ENCODE measurements at places on chromosomes 5 and 9.

- DNase-seq: no peak
Observed at GRCh38 chr5:36523926-36524325, 82.5 kb upstream of the SLC1A3 start.

GRCh38 chr5:122473138-122473843 is 161.3 kb downstream of the SNCAIP start:
- DNase-seq: no peak

DNA sequence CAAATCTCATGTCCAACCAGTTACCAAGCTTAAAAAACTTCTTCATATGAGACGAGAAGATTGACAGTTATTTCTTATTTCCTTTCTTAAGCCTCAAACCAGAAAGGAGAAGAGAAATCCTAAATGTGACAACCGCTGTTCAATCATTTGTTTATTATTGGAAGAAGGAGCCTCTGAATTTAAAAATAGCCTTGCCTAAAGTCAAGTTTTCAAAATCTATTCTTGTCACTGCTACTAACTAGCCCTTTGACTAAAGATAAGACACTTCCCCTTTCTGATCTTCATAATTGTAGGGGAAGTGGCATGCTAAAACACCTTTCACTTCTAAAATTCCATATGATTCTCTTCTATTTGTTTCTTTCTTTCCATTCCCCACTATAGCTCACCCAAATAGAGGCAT is 106.2 kb upstream of the EMB start:
- no peak for DNase-seq

GRCh38 chr5:132677191-132677590 is 3.4 kb downstream of the IL4 start:
- DNase-seq: peak; percentile 15

- DNase-seq: no peak
Observed at GRCh38 chr5:118946138-118946800, 42.1 kb downstream of the DTWD2 start.

- no peak for DNase-seq
Observed at GRCh38 chr9:135310134-135310533, 169.4 kb upstream of the PPP1R26 start.

- DNase-seq: peak; percentile 88
Observed at GRCh38 chr5:77995793-77996409, 219.8 kb upstream of the TBCA start.

DNA sequence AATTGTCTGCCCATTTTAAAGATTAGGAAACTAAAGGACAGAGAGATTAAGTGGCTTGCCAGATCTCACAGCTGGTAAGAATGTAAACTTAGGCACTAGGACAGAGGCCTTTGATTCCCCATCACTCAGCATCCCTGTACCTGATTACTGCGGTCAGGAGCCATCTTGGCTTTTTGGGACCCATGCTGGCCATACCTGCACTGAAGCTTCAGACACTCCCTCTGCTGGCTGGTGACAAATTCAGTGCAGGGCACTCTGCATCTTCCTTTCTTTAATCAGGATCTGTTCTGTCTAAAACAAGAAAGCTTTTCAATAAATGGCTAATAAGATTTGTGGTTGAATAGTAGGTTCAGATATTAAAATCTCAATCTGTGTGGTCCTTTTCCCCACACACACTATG is 215.5 kb upstream of the RORB start:
- DNase-seq: no peak

DNA sequence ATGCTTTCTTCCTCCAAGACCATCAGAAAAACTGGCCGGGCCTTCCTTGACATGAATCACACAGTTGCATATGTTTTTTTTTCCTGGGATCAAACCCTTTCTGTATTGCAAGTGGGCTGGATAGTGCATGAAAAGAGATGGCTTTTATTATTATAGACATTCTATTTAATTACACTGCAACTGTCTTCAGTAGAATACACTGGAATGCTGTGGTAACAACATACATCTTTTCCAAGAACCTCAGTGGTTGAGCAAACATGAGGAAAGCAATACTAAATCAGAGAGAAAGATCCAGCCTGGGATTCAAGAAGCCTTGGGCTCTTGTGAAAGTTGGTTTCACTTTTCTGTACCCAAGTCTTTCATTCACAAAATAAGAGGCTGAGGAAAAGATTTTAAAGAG is 193.0 kb downstream of the DMAC1 start:
- no peak for DNase-seq

DNA sequence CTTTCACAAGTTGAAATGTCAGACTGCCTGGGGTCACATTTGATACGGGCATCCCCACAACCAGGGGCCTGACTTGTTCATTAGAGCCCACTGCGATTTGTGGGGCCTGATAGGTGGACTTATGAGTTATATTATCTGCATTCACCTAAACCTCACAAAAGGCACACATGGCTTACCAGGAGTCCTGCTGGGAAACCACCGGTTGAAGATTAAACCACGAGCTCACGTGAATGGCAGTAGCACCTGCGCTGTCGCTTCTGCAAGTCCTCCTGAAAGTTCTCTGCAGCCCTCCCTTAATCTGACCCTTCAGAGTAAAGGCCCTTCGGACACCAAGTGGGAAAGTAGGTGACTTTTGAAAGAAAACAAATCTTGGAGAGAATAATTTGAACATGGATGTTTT is 68.9 kb downstream of the PPIC start:
- no peak for DNase-seq

DNA sequence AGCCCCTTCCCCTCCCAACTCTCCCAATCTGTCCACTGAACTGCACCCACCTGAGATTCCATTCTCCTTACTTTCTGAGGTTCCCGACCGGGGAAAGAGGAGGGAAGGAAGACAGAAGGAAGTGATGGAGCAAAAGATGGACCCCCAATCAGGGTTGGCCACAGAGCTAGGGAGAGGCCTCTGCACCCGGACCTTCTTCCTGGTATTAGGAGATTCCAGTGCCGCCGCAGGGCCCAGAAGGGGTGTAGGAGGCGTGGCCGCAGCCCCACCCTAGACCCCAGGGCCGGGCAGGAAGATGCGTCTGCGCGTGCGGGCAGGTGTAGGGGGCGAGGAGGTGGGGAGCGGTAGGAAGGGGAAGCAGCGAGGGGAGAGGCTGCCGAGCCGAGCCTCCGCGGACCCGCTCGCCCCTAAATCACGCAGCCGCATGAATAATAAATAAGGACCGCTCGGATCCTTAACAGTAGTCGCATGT is 104.2 kb upstream of the MVB12B start:
- no peak for DNase-seq

GRCh38 chr9:33714989-33715388 is 80.4 kb upstream of the PRSS3 start:
- DNase-seq: no peak

DNA sequence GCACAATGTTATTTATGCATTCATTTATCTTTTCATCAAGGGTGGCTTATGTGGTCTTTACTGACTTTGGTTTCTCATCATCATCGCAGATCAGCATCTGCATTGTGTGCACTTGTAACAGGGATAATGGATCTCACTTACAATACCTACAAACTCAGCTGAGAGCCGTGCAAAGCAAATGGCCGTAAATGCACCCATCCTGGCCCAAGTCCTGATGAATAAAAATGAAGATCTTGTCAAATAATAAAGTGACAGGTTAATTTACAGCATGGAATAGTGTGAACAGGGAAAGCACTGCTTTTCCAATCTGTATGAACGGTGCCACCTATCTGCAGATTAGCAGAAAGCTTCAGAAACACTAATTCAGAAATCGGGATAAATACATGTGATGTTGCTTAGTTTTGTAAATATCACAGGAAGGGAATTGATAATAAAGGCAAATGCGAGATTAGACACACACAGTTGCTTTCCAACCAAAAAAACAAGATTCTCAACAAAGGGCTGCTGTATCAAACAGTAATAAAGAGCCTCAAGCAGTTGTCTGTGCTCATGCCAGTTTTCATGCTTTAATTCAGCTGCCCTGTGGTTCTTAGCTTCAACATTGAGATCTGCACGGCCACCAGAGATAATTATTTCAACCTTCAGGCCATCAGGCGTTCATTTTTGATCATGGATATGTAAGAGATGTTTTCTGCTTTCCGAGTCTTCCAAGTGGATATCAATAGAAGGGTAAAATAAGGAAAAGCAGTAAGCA is 153.4 kb upstream of the POU5F2 start:
- peak; percentile 89 for DNase-seq

DNA sequence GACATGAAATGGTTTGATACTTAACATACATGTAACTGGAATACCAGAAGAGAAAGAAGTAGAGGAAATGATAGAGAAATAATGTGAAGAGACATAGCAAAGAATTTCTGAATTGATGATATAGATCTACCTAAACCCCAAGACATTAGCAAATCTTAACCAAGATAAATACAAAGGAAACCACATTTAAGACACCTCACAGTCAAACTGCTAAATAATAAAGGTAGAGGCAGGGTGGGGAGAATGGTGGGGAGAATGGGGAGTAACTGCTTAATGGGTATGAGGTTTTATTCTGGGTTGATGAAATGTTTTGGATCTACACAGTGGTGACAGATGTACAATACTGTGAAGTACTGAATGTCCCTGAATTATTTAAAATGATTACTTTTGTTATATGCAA is 17.5 kb downstream of the CARNMT1 start:
- DNase-seq: no peak

DNA sequence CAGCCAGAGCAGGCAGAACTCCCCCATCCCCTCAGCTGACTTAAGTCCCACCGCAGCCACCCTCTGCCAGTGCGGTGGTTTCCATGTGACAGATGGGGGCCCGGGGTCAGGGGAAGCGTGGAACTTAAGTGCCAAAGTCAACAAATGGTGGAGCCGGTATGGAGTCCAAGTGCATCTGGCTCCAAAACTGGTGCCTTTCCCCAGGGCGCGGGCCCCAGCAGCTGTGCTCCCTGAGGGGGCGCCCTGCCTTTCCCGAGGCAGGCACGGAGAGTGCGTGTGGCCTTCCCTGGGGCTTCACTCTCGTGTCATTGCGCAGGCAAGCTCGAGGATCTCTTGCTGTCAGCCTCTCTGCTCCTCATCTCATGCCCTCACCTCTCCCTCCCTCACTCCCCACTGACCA is 33.8 kb downstream of the SLC46A2 start:
- no peak for DNase-seq

DNA sequence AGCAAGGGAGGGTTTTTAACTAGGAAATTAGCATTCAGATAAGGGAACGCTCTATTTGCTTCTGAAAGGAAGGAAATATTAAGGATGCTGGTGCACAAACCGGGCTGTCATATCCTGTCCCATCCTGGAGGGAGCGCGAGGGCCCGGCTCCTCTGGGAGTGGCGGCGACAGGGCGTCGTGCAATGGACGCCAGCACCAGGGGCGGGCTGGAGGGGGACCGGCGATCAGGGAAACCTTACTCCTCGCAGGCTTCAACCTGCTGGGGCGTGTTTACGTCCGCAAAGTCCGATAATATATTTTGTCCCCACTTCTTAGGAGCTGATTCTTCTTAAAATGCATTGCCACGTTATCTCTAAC is 197.1 kb upstream of the TBCA start:
- DNase-seq: no peak

GRCh38 chr5:143398053-143398355 is 5.5 kb downstream of the NR3C1 start:
- no peak for DNase-seq

DNA sequence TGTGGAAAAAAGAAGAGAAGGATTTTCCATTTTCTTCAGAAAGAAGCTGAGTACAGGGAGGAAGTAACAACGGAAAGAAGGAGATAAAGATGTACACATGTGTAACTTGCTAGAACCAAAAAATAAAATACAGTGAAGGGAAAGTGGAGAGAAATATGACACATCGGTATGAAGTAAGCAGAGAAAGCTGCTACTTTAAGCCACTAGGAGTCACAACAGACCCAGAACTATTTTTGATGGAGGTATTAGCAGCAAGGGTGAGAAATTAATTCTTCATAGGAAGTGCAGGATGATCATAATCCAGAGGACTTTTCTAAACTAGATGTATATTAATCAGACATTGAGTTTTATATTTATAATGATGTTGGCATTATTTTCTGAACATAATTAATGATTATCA is 88.5 kb downstream of the FAM174A start:
- DNase-seq: peak; percentile 3

- DNase-seq: no peak
Observed at GRCh38 chr9:68706363-68707201, 1.5 kb downstream of the PIP5K1B start.

DNA sequence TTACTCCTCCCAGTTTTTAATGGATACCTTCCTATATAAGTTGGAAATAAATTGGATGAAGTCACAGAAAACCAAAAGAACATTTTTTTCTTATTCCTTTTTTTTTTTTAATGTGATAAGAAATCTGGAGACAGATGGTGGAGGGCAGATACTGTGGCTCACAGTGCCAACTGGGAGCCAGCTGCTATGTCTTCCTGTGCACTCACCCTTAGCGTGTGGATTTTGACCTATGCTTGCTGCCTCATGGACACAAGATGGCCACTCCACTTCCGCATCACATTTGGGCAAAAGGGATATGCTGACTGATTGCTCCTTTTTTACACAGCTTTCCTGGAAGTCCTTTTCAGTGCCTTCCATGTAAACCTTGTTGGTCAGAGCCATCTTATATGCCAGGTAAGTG is 342.6 kb downstream of the MAN2A1 start:
- no peak for DNase-seq

- DNase-seq: no peak
Observed at GRCh38 chr5:1642221-1642620, 118.5 kb upstream of the LPCAT1 start.

DNA sequence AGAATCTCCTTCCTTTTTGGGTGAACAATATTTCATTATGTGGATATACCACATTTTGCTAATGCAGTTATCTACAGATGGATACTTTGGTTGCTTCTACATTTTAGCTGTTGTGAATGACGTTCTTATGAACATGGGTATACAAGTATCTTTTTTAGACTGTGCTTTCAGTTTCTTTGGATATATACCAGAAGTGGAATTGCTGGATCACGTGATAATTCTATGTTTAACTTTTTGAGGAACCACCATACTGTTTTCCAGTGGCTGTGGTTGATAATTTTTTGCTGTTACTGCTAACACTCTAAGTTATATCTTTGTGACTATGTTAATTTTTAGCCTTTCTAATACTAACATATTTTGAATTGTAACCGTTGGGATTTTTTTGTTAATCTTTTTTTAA is 12.5 kb downstream of the WDR70 start:
- DNase-seq: no peak

- DNase-seq: no peak
Observed at GRCh38 chr5:127838661-127839060, 135.5 kb downstream of the CCDC192 start.

DNA sequence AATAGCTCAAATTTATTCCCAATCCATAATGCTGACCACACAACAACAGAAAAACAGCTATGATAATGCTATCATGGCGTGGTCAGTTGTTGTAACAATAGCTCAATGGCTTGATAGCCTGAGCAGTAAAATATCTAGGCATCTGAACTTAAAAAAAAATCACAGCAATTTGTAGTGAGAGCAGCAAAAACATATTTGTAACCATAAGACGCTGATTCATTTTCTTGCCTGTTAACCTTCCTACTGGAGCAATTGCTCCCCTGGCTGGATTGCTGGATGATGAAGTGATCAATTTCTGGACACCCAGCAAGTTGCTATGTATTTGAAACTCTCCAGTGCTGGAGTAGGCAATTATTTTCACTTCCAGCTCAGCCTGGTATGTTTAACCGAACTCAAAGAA is 115.1 kb downstream of the PCSK1 start:
- DNase-seq: no peak
